ENCODE measurements at places on chromosomes 7 and 10. TPM values are rescaled to one million over a fixed set of nuclear protein-coding genes. Genes with fewer than 3 reads are reported as not detected.

DNA sequence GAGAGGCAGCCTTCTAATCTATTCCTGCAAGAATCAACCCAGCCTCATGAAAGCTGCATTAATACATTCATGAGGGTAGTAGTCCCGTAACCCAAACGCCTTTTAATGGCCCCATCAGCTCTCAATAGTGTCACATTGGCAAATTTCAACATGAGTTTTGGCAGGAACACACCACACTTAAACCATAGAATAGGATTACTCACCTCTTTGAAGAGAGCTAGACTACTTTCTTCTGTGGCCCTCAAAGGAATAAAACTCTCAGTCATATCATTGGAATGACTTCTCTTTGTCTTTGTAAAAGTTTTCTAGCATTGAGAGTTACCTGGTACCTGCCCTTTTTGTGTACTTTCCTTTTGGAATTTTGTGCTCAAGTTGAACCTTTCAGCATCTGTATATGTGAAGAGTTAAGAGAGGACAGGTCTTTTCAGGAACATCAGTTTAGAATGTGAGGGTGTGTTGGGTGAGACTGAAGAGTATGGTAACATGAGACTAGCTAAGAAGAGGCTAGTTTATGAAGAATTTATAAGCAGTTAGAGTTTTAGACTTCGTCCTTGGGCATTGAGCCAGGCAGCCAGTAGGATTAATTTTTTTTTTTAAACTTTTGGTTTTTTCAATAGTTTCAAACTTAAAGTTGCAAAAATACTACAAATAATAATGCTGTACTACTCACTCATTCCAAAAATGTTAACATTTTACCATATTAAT is 92.6 kb downstream of the MLLT10 start:
- no peak for DNase-seq

GRCh38 chr10:95229724-95230627 is 35.9 kb downstream of the ACSM6 start:
- DNase-seq, result peak; percentile 37

GRCh38 chr7:34958021-34958420 is 79.3 kb downstream of the DPY19L1 start:
- no peak for DNase-seq

DNA sequence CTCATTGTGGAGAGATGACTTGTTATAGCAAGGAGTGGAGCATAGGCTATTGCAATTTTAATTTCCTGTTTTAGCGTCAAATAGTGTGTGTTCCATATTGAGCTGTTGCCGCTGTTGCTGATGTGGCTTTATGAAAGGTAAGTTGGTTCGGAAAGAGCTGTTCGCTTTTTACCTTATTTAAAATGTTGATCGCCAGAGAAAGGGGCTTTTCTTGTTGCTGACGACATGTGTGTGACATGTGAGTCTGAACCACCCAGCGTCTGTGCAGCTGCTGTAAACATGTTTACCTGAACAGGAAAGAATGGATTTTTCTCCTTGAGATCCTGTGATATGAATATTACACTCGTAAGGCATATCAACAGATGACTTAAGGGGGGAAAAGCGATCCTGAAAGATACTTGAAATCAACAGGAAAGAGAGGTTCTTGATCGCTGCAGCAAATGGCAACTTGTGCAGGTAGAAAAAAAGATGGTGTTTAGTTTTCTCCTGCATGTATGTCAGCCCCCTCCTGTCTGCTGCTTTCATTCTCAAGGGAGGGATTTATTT is 2.5 kb downstream of the ZEB1 start:
- no peak for DNase-seq

- no peak for DNase-seq
Observed at GRCh38 chr7:90723233-90723632, 127.1 kb downstream of the CDK14 start.

The ITIH5 gene
- total RNA-seq, result 439 TPM

- no peak for DNase-seq
Observed at GRCh38 chr10:31759124-31759798, 169.4 kb downstream of the ARHGAP12 start.

The MACC1 gene
- 7.4 TPM for total RNA-seq

DNA sequence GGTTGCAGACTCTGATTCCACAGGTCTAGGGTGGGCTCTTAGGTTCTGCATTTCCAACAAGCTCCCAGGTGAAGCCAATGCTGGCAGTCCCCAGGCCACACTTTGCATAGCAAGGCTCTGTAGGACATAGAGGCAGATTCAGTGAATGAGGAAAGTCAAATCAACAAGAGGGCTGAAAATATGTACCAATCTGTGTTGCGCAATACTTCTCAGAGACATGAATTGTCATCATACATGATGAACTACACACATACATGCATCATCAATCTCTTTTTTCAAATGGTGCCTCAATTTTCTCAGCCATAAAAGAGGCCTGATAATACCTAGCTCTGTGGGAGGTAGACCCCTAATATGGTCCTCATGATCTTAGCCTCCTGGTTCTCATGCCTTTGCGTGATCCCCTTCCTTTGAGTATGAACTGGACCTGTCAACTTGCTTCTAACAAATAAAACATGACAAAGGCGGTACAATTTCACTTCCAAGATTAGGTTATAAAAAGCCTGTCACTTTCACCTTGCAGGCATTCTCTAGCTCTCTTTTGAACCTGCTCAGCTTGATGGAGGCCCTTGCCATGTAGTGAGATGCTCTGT is 49.0 kb downstream of the PIK3CG start:
- no peak for DNase-seq

- DNase-seq, result no peak
Observed at GRCh38 chr10:76432016-76433012, 1000.9 kb downstream of the LRMDA start.

GRCh38 chr10:116852246-116852645 is 2.9 kb downstream of the ENO4 start:
- no peak for DNase-seq

DNA sequence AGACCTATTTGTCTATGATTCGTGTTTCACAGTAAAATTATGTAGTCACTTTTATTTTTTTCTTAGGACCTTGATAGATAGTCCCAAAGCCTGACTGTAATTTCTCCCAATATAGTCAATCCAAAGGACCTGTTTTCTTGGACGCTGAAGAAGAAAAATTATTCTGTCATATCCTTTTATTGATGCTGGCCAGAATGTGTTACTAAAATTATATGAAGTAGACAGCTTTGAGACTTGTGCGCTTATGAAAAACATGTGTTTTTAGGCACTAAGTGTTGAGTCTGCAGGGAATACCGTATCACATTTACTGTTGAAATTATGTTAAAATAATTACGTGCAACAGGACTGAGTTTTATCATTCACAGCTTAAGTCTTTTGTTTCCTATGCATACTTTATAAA is 17.9 kb downstream of the TES start:
- DNase-seq, result no peak

The RELN gene
- total RNA-seq, result 1.8 TPM

DNA sequence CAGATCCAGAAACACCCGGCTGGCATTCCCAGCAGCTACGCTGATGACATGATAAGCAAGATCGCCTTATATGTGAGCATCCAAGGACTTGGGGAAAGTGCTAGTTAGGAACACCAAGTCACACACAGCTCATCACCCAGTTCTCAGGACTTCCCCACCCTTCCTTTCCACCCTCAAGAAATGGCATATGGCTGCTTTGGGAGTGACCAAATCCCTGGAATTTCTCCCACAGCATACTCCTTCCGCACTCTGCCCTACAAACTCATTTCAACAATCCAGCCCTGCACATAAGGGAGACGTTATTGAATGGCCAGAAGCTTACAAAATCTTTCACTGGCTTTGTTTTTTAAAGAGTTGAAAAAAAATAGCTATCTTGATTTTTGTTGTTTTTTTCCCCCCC is 4.2 kb downstream of the ITIH5 start:
- DNase-seq, result no peak

The PSD gene
- not detected for total RNA-seq

The WNT8B gene
- total RNA-seq, result not detected

DNA sequence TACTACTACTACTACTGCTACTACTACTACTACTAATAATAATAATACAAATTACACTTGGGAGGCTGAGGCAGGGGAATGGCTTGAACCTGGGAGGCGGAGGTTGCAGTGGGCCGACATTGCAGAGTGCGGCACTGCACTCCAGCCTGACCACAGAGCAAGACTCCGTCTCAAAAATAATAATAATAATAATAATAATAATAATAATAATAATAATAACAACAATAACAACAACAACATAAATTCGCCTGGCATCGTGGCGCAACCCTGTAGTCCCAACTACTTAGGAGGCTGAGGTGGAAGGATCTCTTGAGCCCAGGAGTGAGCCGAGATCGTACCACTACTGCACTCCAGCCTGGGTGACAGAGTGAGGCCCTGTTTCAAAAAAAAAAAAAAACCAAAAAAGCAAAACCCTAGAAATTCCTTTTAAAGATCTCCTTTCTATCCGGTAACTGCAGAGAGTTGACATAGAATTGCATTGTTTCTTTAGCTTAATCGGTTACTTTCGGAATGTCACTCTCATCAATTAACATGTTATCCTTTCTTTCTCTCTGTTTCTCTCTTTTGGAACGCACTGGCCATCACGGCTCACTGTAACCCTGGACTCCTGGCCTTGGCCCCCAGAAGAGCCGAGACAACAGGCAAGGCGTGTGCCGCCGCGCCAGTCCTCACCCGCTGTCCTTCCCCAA is 972 bp downstream of the PHYH start:
- no peak for DNase-seq

DNA sequence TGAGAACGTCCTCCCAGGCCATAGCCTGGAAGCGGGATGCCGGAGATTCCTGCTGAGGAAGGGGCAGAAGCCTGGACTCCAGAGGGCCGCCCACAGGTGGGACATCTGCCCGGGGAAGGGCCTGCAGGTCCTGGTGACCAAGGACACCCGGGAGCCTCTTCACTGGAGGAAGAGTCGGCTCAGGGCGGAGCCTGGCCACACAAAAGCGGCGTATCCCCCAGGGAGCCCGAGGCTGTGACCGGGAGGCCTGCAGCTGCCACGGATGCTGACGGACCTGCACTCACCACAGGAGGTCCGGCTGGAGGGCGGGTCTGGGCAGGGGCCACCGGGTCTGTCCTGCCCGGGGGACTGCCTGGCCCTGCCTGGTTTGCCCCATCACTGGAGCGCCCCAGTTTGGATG is 15.5 kb upstream of the ADGRA1 start:
- DNase-seq, result no peak

DNA sequence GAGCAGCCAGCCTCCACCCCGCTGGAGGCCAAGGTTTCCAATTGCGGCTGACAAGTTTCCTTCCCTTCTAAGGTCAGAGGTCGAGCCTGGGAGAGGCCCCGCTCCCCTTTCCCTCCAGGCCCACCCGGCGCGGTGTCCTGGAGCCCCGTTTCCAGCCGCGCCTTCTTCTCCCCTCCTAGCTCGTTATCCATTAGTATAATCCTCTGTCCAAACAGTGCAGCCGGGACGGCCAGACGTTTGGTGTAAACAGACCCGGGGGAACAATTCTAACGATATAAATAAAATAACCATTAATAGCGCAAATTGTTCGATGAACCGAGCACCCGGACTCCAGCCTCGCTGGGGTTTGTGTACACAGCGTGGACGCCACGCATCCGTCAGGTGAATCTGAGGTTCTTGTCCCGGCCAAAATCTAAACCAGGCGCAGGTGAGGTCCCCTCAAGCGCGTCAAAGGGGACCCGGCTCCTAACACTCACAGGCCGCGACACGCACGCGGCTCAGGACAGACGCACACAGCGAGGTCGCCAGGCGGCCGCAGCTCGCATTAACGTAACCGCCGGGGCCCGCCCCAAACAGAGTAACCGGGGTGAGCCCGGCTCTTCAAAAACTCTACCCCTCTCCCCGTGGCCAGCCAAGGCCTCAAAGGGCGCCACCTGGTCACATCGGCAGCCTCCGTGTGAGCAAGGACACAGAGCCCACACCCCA is 10.8 kb upstream of the NKX2-3 start:
- DNase-seq, result no peak

DNA sequence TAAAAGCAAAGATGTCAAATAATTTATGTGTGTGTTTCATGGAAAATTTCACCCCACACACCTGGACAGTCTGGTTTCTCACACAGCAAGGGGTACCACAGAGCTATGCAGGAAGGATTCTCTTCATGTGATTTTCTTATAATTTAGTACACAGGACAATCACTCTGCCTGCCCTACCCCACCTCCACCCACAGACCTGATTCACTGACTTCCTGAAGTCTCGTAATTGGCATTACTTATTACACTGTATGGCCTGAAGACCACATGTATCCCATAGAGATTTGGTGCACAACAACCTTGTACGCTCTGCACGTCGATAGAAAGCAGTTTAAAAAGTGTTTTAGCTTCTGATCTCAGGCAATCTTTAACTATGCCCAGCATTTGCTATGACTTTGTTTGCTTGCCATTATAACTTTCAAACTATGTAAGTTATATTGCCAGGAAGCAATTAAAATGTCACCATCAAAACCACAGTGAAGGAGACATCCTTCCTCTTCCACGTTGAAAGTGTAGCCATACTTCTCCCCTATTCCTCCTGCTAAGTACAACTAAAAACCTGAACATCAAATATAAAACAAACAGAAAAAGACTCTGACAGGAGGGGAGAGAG is 279.4 kb upstream of the IMMP2L start:
- DNase-seq, result no peak

- no peak for DNase-seq
Observed at GRCh38 chr10:42754155-42755027, 28.2 kb upstream of the BMS1 start.

GRCh38 chr7:157514746-157515145 is 177.9 kb downstream of the DNAJB6 start:
- DNase-seq, result no peak

The OAT gene
- 69.9 TPM for total RNA-seq

DNA sequence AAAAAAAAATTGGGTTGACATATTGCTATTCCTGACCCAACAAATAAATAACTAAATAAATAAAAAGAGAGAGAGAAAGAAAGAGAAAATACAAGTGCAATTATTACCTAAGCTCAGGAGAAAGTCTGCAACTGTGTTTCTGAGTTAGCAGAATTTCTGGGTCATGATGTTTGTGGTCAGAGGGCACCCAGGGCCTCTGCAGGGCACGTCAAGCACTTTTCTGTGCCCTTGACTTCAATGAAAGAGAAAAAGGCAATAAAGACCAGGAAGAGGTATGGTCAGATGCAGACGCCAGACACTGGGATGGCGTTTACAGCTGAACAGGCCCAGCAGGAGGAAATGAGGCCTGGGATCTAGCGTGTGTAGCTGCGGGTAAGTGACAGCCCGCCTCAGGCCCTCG is 160.9 kb upstream of the GDF10 start:
- DNase-seq, result no peak

- DNase-seq, result no peak
Observed at GRCh38 chr10:120177330-120177729, 279.7 kb upstream of the PLPP4 start.

- no peak for DNase-seq
Observed at GRCh38 chr7:13279854-13280435, 592.5 kb downstream of the ARL4A start.

DNA sequence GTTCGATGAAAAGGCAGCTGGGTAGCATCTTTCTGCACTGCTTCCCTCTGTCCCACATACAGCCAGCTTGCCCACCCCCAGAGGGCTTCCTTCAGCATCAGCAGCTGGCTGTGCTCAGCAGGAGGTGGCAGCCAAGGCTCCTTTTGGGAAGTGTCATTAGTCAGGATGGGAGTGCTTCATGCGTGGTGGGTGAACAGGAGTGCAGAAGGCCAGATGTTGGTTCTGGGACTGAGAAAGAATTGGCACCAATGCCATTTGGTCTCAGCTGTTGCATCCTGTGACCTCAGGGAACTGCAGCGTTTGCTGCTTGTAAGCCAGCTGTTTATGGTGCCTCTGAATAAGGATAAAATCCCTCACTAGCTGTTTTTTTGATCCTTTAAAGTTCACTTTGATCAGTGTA is 131.1 kb upstream of the SORCS3 start:
- DNase-seq, result no peak

Data from mesenteric fat pad (tissue), 1 donor.